Inflammatory macrophage (primary cell): ENCODE measurements at places on chromosomes 5 and 9.

- no peak for DNase-seq
Measured at GRCh38 chr5:18920966-18921365, 1067.0 kb downstream of the CDH18 start.

DNA sequence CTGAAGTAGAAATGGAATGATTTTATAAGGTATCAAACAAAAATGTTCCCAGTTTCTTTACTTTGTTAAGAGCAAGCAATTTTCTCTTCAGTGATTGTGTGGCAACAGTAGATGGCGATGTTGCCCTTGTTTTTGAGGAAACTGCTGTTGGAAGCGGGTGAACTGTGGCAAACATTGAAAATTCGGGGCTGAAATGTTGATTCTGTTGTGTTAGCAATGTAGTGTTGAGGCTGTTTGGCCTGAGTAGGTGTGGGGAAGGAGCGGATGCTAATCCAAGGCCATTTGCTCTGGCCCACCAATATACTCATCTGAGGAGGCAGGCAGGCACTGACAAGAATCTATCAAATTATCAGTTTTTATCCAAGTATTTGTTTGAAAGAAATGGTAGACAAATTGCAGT lies 129.8 kb downstream of the SLC12A2 start:
- peak; percentile 62 for DNase-seq

- no peak for DNase-seq
Measured at GRCh38 chr5:76927961-76928360, 24.9 kb upstream of the CRHBP start.

DNA sequence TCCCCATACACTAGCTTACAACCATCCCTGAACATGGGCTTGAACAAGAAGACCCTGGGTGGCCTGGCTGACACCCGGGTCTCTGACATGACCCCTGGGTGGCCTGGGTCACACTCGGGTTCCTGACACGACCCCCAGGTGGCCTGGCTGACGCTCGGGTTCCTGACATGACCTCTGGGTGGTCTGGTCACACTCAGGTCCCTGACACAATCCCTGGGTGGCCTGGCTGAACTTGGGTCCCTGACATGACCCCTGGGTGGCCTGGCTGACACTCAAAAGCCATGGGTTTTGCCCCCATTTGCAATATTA lies 38.0 kb downstream of the PRRT1B start:
- DNase-seq, result no peak

DNA sequence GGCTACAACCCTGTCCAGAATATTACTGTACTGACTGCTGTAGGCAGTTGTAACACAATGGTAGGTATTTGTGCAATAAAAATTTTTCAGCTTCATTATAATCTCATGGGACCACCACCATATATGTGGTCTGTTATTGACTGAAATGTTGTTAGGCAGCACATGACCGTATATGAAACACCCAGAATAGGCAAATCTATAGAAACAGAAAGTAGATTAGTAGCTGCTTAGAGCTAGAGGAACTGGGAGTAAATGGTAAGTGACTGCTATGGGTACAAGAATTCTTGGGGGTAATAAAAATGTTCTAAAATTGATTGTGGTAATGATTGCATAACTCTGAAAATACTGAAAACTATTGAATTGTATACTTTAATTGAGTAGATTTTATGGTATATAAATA lies 185.7 kb downstream of the ESM1 start:
- DNase-seq, result no peak

DNA sequence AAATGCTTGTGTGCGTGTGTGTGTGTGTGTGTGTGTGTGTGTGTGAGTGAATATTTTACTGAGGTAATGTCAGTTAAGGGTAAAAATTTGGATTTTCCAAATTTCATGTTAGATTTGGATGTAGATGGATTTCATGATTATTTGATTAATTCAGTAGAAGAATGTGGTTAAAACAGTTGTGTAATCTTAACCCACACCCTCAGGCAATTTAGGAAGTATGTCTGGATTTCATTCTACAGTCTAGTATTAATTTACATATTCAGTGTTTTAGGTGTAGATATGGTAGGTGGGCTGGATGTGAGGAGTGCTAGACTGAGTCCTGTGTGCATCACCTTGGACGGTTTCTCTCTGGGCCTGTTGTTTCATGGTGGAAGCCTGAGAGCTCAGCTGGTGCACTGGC lies 99.1 kb upstream of the CKMT2 start:
- no peak for DNase-seq

GRCh38 chr5:95899829-95900228 lies 61.8 kb downstream of the ELL2 start:
- no peak for DNase-seq
